ENCODE measurements at places on chromosomes 3 and 15.

DNA sequence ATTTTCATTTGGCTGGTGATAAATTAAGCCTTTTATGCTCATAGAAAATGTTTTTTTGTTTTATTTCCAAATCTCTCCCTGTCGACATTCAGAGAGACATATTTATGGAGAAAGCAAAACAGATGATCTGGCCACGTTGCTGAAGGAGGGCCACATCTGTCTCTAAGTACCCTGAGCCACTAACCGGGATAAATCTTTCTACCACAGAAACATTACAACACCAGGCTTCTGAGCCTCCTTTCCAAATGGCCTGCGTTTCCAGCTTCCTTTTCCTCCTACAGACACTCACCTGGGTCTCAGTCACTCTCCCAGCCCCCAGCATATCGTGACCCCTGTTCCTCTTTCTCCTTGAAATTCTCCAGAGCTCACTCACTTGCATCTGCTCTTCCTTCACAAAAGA is 161.0 kb downstream of the ARRDC4 start:
- DNase-seq: no peak

DNA sequence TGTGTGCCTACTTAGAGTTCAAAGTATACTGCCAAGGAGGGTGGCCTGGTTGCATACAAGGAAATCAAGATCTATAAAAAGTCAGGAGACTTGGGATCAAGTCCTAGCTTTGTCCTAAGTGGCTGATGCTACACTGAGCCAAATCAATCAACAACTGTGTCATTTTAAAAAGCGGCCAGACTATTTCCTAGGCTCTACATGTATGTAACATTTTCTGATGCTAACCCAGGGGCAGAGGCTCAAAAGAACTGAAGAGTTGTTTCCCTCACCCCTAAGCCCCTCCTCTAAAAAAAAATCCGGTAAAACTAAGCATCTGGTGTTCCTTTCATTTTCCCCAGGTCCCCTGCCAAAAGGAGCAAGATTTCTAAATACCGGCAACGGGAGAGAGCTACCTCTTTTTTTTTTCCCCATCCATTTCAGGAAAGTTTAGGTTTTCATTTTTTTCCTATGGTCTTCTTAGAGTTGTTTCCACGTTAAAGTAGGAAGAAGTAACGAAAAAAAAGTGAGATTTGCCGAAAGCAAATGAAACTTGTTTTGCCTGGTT is 18.8 kb upstream of the CHD2 start:
- DNase-seq: no peak

GRCh38 chr3:87336761-87337160 is 60.4 kb upstream of the POU1F1 start:
- no peak for DNase-seq

- no peak for DNase-seq
Measured at GRCh38 chr3:47314056-47314764, 31.5 kb downstream of the KLHL18 start.

DNA sequence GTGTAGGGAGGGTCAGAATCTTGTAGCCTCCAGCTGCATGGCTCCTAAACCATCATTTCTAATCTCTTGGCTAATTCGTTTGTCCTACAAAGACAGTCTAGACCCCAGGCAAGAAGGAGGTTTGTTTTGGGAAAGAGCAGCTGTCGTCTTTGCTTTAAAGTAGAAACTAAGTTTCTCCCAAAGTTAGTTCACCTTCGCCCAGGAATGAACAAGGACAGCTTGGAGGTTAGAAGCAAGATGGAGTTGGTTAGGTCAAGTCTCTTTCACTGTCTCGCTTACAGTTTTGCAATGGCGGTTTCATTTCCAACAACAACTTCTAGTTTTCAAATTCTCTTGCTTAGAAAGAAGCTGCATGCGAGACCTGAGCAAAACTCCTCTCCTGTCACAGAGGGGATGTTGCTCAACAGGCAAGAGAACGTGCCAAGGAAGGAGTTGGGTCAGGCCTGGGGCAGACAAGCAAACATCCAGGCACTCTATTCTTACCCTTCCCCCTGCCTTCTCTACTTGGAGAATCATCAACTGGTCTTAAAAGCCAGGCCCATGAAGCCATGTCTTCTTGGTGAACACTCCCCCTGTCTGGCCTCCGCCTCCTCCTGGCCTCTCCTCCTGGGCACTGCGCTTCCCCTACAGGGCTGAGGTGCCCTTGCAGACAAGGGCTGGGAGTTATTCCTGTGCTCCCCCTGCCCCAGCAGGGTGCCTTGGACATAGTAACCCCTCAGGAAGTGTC is 57.6 kb downstream of the TMEM44 start:
- no peak for DNase-seq

DNA sequence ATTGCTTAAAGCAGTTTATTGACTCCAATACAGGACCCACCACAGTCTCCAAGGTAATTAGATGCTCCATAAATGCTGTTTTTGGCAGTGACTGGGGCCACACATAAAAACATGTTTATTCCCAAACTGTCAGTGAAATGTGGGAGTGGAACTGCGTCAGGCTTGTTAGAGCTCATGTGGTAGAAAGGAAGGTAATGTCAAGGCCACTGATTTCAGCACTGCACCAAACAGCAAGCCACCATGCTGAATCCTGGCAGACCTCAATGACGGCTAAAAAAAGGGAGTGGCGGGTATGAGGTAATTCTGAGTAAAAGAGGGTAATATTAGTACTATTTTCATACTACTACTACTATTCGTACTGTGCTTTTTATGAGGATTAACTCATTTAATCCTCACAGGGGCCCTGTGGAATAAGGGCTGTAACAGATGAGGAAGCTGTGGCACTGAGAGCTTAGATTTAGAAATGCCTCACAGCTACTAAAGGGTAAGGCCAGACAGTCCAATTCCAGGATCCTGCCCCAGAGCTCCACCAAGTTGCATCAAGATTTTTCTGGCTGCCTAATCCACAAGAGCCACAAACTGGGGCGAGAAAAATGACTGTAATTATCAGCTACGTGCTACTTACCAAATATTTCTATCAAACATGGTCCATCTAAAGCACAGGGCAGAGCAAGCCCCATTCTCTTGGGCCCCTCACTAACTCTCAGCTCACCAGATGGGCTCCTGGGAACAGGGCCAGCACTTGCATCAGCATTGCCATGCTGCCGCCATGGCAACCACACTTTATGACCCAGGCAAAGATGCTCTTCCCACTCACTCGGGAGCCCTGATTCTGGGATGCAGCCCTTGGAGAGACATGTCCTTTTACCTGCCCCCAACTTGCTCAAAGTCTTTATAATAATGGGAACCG is 83.6 kb upstream of the SPATA12 start:
- peak; percentile 62 for DNase-seq

GRCh38 chr3:34005886-34006285 is 207.5 kb downstream of the PDCD6IP start:
- DNase-seq: peak; percentile 49

DNA sequence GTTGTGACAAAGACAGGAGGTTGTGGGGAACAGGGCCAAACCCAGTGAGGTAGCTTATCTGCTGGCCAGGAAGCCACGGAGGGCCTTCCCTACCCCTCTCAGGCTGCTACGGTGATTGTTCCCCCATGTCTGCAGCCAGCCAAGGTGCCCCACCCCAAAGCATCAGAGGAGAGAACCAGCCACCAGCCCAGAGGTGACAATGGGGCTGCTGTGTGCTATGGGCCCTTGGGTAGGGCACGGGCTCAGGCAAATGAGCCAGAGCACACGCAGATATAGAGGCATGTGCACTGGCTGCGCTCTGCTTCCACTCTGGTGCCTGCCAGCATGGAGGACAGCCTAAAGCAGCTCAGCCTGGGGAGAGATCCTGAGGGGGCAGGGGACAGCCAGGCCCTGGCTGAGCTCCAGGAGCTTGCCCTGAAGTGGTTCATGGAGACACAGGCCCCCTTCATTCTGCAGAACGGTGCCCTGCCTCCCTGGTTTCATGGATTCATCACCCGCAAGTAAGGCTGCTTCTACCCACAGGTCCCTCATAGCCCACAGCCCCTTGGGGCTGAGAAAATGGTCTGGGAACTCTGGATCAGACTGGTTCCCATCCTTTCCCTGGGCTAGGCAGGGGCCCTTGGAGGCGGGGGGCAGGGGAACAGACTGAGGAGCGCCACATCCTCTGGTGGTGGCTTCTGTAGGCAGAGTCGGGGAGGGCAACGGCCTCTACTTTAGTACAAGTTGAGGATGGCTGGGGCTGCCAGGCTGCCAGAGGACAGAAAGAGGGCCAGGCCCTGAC is at the start of gene SH2D7:
Gene SH2D7 (plus strand): TSS at position 301 of the 781 bp plus-strand sequence. CDS start 24 bp downstream, at position 325.
- DNase-seq: no peak

DNA sequence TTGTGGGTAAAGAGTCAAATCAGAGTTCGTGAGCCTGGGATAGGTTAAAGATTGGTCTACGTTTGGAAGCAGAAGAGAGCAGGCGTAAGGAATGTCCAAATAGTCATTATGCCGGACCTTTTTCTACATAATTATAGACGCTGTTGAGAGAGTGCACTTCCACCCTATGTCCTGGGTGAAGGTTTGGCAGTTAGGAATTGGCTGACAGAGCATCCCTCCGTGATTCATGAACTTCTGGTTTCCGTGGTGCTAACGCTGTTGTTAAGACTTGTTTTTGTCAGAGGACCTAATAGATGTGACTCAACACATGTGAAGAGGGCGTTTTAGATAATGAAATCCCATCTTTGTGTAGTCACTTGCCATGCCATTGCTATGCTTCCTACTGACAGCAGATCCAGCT is 1.1 kb downstream of the EAF1 start:
- DNase-seq: no peak

GRCh38 chr3:184567946-184568559 is 6.5 kb downstream of the EPHB3 start:
- no peak for DNase-seq

GRCh38 chr3:124851136-124851535 is 36.0 kb downstream of the ITGB5 start:
- DNase-seq: no peak

DNA sequence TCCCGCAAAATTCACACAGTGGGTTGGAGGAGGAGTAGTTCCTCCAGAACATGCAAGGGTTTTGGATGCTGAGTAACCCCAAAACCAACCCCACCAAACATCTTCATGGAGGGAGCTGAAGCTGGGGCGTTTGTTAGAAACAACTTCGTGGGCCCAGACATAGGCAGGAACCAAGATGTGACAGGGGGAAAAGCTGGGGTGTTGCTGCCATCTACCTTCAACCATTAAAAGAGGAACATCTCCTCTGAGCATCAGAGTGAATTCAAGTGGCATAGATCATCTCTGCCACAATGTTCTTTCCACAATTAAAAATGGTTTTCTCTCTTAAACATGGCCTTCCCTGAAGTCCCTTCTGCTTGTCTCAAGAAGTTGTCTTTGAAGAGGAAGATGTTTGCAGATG is 20.5 kb downstream of the SIDT1 start:
- DNase-seq: no peak

DNA sequence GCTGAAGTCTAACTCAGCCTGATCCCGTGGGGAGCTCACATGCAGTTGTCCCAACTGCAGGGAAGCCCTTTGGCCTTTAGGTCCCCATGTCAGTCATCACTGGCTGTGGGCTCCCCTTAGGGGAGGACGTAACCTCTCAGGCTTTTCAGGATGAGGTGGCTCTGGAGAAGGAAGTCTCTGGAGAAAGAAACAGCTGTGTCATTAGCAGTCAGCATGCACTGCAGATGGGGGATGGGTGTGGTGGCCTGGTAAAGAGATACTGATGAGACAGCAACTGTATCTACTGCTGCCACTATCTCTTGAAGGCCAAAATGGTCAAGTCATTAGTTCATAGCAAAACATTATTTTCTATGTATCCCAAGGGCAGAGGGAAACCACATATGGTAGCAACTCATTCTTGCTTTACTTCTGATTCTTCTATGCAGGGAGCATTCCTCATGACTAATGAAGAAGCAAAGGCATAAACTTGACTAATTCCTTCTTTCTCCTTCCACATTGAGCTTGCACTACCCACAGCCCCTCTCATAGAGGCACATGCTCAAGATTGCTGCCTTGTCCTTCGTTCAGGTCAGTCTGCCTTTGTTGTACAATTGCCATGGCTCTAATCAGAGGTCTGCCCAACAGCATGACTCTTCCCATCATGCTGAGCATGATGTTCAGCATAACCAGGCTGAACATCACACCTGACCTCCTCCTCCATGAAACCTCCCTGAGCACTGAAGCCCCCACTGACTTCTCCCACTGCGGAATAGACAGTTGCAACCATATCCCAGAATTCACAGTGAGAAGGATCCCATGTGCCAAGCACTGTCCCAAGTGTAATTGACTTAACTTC is 47.8 kb upstream of the TMEM158 start:
- DNase-seq: no peak

DNA sequence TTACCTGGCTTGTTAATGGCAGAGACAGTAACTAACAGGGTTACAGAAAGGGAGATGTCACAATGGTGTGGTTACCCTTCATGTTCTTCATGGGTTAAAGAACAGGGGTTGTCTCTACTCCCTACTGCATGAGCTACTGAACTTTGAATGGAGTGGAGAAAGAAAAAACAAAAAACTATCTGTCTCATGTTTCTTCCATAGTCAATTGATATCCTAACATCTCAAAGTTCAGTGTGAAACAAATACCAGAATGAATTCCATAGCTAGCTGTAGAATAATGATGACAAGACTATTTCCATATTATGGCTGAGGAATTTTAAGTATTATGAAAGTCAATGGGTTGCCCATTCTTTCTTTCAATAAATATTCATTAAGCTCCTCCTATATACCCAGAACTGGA is 161.3 kb upstream of the LPP start:
- DNase-seq: no peak

GRCh38 chr15:71304681-71305080 is 189.4 kb downstream of the THSD4 start:
- DNase-seq: no peak

GRCh38 chr15:88918738-88919137 is 5.6 kb upstream of the MFGE8 start:
- peak; percentile 93 for DNase-seq

- DNase-seq: no peak
Measured at GRCh38 chr3:192188218-192188835, 539.0 kb downstream of the FGF12 start.

- DNase-seq: peak; percentile 90
Measured at GRCh38 chr15:62758126-62758951, 284.2 kb upstream of the TPM1 start.

DNA sequence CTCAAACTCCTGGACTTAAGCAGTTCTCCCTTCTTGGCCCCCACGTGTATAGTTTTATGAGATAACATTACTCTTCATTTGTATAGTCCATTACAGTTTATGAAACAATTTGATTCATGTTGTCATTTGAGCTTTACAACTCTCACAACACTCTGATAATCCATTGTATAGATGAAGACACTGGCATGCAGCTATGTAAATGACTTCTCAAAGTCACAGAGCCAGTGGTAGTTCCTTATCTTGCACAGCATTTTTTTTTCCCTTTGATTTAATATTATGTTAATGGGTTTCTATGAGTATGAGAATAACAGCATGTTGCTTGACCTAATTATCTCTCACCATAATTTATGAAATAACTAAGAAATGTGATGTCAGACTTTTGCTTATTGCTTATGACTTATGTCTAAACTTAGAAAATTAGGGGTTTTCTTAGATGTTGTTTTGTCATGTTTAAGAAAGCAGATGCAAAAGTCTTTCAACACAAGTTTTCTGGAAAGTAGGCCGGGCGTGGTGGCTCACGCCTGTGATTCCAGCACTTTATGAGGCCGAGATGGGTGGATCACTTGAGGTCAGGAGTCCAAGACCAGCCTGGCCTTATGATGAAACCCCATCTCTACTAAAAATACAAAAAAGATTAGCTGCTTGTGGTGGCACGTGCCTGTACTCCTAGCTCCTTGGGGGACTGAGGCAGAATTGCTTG is 13.3 kb downstream of the VPS8 start:
- DNase-seq: no peak

- no peak for DNase-seq
Measured at GRCh38 chr3:113521981-113522380, 7.0 kb upstream of the SPICE1 start.

- DNase-seq: no peak
Measured at GRCh38 chr15:50180091-50180490, 1.9 kb upstream of the SLC27A2 start.
